Hematopoietic multipotent progenitor cell treated with erythropoietin and hydrocortisone succinate and interleukin-3 and kit ligand, for 8 days (in vitro differentiated cells): ENCODE measurements at places on chromosomes 1 and 21.
A peak's percentile ranks its signal among the peaks of the same experiment; 100 is the strongest.

GRCh38 chr1:30805304-30806003 lies 47.9 kb upstream of the LAPTM5 start:
- DNase-seq, result no peak

GRCh38 chr1:23561813-23562100 lies 2.5 kb upstream of the ID3 start:
- no peak for DNase-seq

DNA sequence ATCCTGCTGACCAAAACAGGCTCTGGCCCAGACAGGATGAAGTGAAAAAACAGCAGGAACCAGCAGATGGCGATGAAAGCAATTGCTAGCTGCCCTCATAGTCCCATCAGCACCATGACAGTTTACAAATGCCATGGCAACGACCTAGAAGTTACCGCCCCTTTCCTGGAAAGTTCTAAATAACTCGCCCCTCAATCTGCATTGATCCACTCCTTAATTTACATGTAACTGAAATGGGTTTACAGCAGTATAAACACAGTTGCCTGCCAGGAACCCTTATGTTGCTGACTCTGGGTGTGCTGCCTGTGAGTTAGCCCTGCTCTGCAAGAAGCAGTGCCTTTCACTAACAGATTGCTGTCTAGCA lies 65.5 kb upstream of the CR1L start:
- DNase-seq, result peak; percentile 84

GRCh38 chr1:155473151-155473821 lies 89.3 kb downstream of the ASH1L start:
- DNase-seq, result no peak

DNA sequence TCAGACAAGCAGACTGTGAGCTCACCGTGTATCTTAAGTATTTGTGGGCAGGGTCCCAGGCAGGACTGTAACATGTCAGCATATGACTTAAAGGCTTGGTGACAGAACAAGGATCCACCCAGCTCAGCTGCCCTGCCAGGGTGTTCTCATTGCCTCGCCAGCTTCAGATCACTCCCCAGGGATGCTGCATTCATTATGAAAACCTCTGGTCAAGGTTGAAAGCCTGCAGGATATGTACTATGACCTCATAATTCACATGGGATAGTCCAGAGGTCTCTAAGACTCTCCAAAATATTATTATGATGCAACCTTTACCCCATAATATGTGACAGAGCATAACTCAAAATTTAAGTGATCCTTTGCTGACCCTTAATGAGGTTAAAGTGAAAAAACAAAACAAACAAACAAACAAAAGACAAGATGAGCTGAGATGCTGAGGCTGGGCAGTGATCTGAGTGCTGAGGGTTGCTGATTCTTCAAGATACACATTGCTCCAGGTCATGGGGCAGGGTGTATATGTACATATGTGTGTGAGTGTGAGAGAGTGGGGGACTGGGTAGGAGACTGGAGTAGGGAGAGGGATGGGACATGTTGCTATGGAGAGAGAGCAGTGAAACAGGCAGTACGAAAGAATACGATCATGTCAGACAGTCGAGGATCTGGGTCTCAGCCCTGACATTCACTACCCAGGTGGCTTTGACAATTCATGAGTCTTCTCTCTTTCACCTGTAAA lies 98.8 kb upstream of the DUSP10 start:
- no peak for DNase-seq
